Pulmonary artery endothelial cell (primary cell): ENCODE measurements at places on chromosomes 3 and 15. TPM values are rescaled to one million over a fixed set of nuclear protein-coding genes. Genes with fewer than 3 reads are reported as not detected.

- no peak for DNase-seq
Observed at GRCh38 chr3:85821130-85821756, 862.5 kb downstream of the CADM2 start.

- no peak for DNase-seq
Observed at GRCh38 chr3:106007512-106007911, 138.7 kb upstream of the CBLB start.

The LRRC2 gene
- 0.07 and 0.85 TPM in 2 replicates for total RNA-seq

- no peak for DNase-seq
Observed at GRCh38 chr3:52798978-52799476, 4.4 kb downstream of the ITIH3 start.

The SEMA6D gene
- total RNA-seq: 5.9 and 10.2 TPM in 2 replicates

GRCh38 chr15:90876512-90877170 lies 7.7 kb upstream of the FES start:
- DNase-seq: no peak

GRCh38 chr3:152030320-152030719 lies 156.9 kb downstream of the SUCNR1 start:
- no peak for DNase-seq

DNA sequence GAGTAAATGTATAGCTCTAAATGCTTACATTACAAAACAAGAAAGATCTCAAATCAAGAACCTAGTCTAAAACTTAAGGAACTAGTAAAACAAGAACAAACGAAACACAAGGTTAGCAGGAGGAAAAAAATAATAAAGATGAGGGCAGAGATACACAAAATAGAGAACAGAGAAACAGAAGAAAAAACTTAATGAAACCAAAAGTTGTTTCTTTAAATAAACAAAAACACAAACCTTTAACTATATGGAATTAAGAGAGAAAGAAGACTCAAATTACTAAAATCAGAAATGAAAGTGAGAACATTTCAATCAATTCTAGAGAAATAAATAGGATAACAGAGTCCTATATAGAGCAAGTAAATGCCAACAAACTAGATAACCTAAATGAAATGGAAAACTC lies 59.6 kb downstream of the DLG1 start:
- no peak for DNase-seq

DNA sequence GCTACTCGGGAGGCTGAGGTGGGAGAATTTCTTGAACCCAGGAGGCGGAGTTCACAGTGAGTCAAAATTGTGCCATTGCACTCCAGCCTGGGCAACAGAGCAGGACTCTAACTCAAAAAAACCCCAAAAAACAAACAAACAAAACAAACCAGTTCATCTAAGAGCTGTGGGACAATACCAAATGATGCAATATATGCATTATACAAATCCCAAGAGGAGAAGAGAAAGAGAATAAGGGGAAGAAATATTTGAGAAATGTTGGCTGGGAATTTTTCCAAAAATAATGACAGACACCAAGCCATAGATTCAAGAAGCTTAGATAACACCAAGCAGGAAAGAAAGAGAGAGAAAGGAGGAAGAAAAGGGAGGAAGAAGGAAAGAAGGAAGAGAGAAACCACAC lies 82.5 kb downstream of the KLF13 start:
- no peak for DNase-seq

DNA sequence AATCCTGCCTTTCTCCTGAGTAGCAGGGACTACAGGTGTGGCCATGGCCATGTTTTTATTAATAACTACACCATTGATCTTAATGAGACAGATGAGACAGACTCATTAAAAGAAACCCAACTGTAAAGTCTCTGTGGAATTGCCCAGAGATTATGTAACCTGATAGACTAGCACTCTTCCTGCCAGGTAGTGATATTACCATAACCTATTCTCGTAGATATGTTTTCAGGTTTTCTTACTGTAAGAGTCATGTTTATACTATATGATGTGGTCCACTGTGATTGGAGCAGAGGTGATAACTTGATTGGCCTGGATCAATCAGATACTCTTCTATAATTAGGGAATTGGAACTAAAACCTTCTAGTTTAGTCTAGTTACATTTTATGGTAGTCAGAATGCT lies 93.7 kb downstream of the NFKBIZ start:
- no peak for DNase-seq

The CYP11A1 gene
- total RNA-seq: not detected in 2 replicates

- DNase-seq: no peak
Observed at GRCh38 chr15:68640791-68641331, 62.1 kb downstream of the CORO2B start.

DNA sequence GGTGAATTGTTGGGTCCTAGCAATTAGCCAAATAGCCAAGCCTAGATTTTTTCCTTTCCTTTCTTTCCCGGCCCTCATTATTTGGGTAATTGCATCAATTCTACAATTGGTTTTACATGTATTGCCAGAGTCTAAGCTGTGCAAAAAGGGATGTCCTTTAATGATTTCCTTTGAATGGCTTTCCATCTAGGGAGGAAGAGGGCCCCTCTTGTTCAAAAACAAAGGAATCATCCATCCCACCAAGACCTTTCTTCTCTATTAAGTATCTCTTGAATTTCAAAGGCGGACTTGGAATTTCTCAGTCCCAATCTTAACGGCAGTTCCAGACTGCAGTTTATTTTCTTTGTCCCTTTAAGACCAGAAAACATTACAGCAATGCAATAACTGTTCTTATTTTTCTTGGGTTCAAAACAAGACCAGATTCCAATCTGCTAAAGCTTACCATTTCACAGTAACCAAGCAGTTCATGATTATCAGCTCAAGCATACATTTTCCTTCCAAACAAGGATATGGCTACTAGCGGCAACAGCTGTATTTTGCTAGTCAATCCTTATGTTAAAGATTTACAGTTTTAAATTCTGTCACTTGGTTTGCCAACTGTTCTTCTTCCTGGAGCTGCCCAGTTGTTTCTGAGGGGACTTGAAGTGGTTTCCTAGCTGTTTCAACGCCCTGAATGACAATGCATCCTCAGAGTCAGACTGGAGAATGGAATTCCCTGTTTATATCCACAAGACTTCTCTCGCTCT lies 91.4 kb upstream of the LRIG1 start:
- DNase-seq: no peak

The EPHB1 gene
- 0.33 and 0.78 TPM in 2 replicates for total RNA-seq

The CCDC33 gene
- not detected in 2 replicates for total RNA-seq

DNA sequence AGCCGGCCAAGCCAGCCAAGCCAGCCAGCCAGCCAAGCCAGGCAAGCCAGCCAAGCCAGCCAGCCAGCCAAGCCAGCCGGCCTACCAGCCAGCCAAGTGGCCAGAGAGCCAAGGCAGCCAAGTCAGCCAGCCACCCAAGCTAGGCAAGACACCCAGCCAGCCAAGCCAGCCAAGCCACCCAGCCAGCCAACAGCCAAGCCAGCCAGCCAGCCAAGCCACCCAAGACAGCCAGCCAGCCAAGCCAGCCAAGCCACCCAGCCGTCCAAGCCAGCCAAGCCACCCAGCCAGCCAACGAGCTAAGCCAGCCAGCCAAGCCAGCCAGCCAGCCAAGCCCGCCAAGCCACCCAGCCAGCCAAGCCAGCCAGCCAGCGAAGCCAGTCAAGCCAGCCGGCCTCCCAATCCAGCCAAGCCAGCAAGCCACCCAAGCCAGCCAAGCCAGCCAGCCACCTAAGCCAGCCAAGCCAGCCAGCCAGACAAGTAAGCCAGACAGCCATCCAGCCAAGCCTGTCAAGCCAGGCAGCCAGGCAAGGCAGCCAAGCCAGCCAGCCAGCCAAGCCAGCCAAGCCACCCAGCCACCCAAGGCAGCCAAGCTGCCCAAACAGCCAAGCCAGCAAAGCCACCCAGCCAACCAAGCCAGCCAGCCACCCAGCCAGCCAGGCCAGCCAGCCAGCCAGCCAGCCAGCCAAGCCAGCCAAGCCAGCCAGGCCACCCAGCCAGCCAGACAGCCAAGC lies 200.5 kb downstream of the GOLGA6L6 start:
- no peak for DNase-seq

DNA sequence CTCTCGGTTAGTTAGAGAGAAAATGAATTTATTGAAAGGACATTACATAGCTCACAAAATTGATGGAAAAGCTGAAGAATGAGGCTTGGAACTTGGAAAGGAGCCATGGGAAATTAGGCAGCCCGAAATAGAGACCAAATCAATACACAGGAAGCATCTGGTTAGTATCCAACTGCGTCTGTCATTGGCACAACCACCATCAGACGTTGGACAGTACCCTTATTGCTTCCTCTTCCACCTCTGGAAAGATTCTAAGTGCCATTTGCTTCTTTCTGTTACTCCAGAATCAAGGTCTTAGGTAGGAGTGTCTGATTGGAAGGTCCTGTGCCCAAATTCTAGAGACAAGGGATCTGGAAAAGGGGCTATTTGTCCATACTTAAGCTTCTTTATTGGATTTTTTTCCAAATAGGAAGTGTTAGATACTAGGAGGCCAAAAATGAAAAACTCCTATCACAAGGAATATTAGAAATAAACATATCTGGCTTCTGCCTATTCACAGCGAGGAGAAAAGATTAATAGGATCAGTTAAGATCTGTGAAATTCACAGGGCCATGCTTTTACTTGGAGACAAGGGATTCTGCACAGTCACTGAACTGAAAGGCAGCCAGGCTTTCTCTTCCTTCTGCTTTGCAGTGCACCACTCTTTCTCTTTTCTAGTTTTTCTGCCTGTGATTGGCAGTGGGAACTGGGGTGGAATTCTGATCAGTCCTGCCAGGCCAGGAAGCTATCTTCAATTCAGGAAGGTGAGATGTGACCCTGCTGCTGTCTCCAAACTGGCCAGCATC lies 10.7 kb upstream of the HACD2 start:
- DNase-seq: no peak
